Uterus (tissue), 4 donors: ENCODE measurements at places on chromosomes 6 and 20. TPM values are rescaled to one million over a fixed set of nuclear protein-coding genes. Genes with fewer than 3 reads are reported as not detected.

Gene GINS1
- total RNA-seq = 1.3 TPM

Gene MDFI
- 80.0 TPM for total RNA-seq

GRCh38 chr20:43138061-43138770 lies 51.5 kb downstream of the PTPRT start:
- no peaks in the 10 kb centered on the region for H3K4me1 ChIP-seq
- no peak overlapping the region for H3K4me3 ChIP-seq
- no peak overlapping the region for H3K27ac ChIP-seq

DNA sequence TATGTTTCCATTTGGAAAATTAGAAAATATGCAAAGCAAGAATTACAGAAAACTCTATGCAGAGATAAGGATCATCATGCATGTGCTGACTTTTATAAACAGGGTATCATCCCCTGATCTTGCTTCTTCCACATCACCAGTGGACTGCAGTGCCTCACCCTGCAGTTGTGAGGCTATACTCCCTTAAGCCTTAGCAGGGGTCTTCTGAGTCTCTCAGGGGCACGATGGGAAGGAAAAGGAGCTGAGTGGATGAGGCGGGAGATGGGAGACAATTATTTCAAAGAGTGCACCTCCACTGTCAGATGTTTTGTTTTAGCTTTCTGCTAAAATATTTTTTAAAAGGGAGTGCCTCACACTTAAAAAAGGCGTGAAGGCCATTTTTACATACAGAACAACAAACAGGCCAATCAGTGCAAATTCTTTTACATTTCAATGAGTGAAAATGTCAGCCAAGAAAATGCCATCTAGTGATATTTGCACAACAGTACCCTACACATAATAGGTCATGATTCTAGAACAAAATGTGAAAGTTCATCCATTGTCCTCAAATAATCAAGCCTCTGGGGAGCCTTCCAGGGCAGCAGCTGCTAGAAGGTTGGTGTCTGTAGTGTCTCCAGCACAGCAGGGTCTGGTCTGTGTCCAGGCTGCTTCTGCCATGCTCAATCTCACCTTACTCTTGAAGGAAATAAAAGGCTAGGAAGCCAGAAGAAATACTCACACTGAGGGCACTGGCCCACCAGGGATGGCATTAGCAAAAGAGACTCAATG lies 13.2 kb upstream of the SERPINB9 start:
- no peak overlapping the region for H3K4me3 ChIP-seq
- no peaks in the 10 kb centered on the region for H3K4me1 ChIP-seq
- H3K27me3 ChIP-seq = no peaks in the 10 kb centered on the region
- H3K27ac ChIP-seq = no peak overlapping the region

Gene KCNQ5
- total RNA-seq = 2.4 TPM

GRCh38 chr6:1334684-1335083 lies 22.8 kb downstream of the FOXQ1 start:
- H3K4me1 ChIP-seq = no peaks in the 10 kb centered on the region
- H3K27me3 ChIP-seq = no peaks in the 10 kb centered on the region
- H3K4me3 ChIP-seq = no peak overlapping the region
- no peaks in the 10 kb centered on the region for H3K36me3 ChIP-seq
- DNase-seq = no peak

DNA sequence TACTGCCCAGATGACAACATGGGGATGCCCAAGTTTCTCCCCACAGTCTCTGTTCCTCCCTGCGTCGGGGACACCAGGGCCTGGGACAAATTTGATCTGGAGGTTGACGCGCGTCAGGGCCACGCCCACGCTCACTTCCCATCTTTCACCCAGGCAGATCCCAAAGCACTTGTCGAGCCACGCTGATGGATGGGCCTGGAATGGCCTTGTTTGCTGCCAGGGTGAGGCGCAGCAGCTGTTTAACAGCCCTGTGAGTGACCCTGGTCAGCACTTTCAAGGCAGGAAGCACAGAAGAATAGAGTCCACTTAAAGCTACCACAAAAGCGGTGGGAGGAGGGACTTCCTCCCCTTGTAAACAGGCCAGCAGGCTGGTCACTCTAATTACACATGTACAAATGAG lies 324.7 kb upstream of the JARID2 start:
- H3K27me3 ChIP-seq = no peaks in the 10 kb centered on the region
- peak; percentile 25 for DNase-seq
- no peak overlapping the region for H3K4me3 ChIP-seq
- no peaks in the 10 kb centered on the region for H3K4me1 ChIP-seq

GRCh38 chr6:54291146-54291545 lies 17.1 kb upstream of the TINAG start:
- no peaks in the 10 kb centered on the region for H3K27me3 ChIP-seq
- no peak overlapping the region for H3K4me3 ChIP-seq
- H3K27ac ChIP-seq = no peak overlapping the region

Gene C6orf141
- 2.8 TPM for total RNA-seq

Gene OR2H2
- total RNA-seq = not detected

DNA sequence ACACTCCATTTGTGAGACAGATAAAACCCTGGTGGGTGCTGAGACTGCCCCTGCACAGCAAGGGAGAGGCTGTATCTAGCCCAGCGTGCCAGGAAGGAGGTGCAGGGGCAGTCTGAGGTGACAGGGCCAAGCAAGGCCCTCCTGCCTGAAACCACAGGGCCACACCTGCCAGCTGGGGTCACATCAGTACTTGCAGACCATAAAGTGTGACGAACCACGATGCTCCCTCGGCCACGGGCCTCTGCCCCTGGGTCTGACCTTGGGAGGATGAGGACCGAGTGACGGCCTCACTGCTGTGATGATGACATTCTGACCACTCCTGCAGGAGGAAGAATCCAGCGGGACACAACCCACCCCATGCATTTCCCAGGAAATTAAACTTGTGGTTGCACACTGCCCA lies 75.1 kb downstream of the NINL start:
- no peak overlapping the region for H3K4me3 ChIP-seq
- H3K36me3 ChIP-seq = no peaks in the 10 kb centered on the region
- H3K27ac ChIP-seq = no peak overlapping the region
- no peaks in the 10 kb centered on the region for H3K4me1 ChIP-seq

DNA sequence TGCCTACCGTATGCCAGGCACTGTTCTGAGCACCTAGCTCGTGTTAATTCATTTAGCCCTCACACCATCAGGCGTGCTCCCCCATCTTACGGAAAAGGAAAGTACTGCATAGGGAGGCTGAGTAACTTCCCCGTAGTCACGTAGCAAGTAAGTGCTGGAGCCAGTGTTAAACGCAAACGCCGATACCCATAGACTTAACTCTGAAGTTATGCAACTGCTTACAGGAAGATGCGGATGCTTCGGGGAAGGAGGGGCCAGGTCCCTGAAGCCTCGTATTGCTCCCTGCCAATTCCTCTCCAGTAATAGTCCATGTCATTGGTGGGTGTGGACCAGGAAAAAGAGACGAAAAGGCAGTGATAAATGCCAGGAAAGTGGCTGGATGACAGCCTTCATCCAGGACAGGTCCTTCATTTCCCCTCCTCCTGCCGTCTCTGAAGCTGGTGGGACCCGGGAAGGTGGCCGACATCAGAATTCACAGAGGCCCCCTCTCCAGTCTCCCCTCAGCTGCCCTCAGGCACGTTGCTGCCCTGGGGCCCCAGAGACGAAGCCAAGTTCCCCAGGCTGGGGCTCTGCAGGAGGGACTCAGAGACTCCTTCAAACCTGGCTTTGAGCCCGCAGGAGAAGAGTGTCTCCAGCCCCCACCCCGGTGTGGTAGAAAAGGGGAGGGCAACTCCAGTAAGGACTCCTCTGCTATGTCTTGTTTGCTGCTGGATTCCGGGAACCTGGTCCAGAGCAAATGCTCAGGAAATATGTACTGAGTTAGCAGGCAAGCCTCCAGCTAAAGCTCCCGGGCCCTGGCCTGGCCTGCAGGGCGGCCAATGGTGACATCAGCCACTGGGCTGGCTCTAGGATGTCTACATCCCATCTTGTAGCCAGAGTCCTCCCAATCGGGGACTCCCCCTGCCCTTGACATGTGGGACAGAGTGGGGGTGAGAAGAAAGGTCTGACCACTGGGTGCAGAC lies 37.8 kb downstream of the RAB44 start:
- H3K27me3 ChIP-seq = no peaks in the 10 kb centered on the region
- H3K4me1 ChIP-seq = no peaks in the 10 kb centered on the region
- H3K36me3 ChIP-seq = no peaks in the 10 kb centered on the region
- H3K27ac ChIP-seq = peak overlapping the region; percentile 74
- peak; percentile 87 for DNase-seq

Gene FGD2
- total RNA-seq = 10.3 TPM

- no peaks in the 10 kb centered on the region for H3K36me3 ChIP-seq
- no peaks in the 10 kb centered on the region for H3K27me3 ChIP-seq
These were observed 2.4 kb downstream of the PHF3 start for GRCh38 chr6:63637865-63638445.
